Fibroblast of lung (primary cell): ENCODE measurements at places on chromosomes 5 and 9. TPM values are rescaled to one million over a fixed set of nuclear protein-coding genes. Genes with fewer than 3 reads are reported as not detected.
A peak's percentile ranks its signal among the peaks of the same experiment; 100 is the strongest.

- H3K36me3 ChIP-seq: no peaks in the 10 kb centered on the region
- no peaks in the 10 kb centered on the region for H3K27me3 ChIP-seq
- peak; percentile 88 for DNase-seq
Observed at GRCh38 chr5:32814620-32815019, 103.5 kb downstream of the NPR3 start.

DNA sequence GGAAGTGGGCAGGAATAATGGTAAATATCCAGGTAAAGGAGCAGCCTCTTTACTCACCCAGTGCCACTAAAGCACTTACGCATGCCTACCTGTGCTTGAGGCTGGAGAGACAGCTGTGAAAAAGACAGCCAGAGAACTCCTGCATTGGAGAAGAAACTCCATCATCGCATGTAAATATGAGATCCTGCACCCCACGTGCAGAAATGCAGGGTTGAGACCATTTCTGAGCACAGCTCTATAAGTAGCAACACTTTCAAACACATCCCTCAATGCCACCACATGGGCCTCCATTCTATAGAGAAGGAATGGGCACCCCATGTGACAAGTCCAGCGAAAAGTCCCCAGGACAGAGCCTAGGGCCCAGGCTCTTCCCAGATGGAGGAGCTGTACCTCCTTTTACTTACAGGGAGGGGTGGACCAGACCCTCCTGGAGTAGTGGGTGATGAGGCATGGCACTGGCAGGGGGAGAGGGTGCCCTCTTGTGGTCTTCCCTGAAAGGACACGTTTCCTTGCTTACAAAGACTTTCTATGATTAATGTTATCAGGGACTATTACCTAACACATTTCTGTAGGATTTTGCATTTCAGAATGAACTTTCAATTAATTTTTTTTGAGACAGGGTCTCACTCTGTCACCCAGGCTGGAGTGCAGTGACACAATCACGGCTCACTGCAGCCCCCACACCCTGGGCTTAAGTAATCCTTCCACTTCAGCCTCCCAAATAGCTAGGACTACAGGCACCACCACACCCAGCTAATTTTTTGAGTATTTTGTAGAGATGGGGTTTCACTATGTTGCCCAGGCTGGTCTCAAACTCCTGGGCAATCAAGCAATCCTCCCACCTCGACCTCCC is 55.3 kb upstream of the IL17B start:
- H3K36me3 ChIP-seq: peaks cover 14% of the 10 kb centered on the region
- DNase-seq: peak; percentile 76
- H3K27ac ChIP-seq: no peak overlapping the region
- H3K4me1 ChIP-seq: peaks cover 14% of the 10 kb centered on the region

DNA sequence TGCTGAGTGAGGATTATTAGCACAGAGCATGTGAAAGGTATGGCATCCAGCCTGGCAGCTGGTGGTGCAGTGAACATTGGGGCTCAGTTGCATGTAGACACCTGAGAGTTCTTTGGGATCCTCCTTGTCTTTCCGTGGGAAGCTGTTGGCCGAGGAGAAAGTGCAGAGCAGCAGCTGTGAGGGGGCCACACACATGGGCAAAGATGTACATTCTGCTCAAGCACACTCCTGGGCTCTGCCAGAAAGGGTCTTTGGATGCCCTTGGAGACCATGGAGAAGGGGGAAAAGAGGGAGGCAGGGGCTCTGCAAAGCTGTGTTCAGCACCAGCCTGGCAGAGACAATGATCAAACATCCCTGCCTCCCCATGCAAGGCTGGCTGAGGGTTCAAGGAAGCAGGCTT is 138.7 kb upstream of the PITX1 start:
- H3K4me3 ChIP-seq: no peak overlapping the region
- no peaks in the 10 kb centered on the region for H3K36me3 ChIP-seq
- no peak overlapping the region for H3K27ac ChIP-seq

- peaks cover 7% of the 10 kb centered on the region for H3K4me1 ChIP-seq
- H3K4me3 ChIP-seq: peak overlapping the region; percentile 64
- no peak overlapping the region for H3K27ac ChIP-seq
- DNase-seq: peak; percentile 8
Observed at GRCh38 chr9:128819716-128820664, 1.7 kb downstream of the ENDOG start.

- peaks cover 2% of the 10 kb centered on the region for H3K36me3 ChIP-seq
- H3K27me3 ChIP-seq: no peaks in the 10 kb centered on the region
- H3K27ac ChIP-seq: peak overlapping the region; percentile 65
- peak overlapping the region; percentile 62 for H3K4me3 ChIP-seq
Observed at GRCh38 chr5:150487199-150488061, 20.5 kb upstream of the NDST1 start.

GRCh38 chr5:132674671-132675506 is 1.1 kb downstream of the IL4 start:
- peak; percentile 95 for DNase-seq
- peak overlapping the region; percentile 81 for H3K27ac ChIP-seq
- no peak overlapping the region for H3K4me3 ChIP-seq
- peaks cover 21% of the 10 kb centered on the region for H3K4me1 ChIP-seq
- H3K36me3 ChIP-seq: no peaks in the 10 kb centered on the region
- no peaks in the 10 kb centered on the region for H3K27me3 ChIP-seq

GRCh38 chr9:35569206-35569605 is 35.9 kb upstream of the TESK1 start:
- no peak overlapping the region for H3K4me3 ChIP-seq
- DNase-seq: no peak
- no peak overlapping the region for H3K27ac ChIP-seq

DNA sequence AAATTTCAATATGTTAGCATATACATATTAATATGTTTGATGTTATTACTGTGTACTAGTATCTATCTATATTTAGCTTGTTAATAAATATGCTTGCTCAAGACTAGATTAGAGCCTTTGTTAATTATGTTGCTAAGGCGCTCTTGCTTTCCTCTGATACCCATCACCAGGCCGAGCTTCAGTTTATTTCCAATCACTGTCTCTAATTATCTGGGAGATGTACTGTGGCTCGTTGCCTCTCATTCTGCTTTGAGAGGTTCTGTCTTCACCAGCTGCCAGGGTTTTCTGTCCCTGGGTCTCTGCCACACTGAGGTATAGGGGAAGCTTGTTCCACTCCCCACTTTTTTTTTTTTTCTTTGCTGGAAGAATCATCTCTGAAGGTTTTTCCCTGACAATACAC is 21.0 kb upstream of the TAF11L2 start:
- no peaks in the 10 kb centered on the region for H3K27me3 ChIP-seq
- no peaks in the 10 kb centered on the region for H3K36me3 ChIP-seq
- no peak for DNase-seq
- H3K4me1 ChIP-seq: no peaks in the 10 kb centered on the region
- H3K4me3 ChIP-seq: no peak overlapping the region

GRCh38 chr9:105069696-105070095 is 141.7 kb upstream of the ABCA1 start:
- no peak overlapping the region for H3K27ac ChIP-seq
- no peak overlapping the region for H3K4me3 ChIP-seq
- peaks cover 34% of the 10 kb centered on the region for H3K4me1 ChIP-seq
- no peak for DNase-seq
- no peaks in the 10 kb centered on the region for H3K27me3 ChIP-seq
- no peaks in the 10 kb centered on the region for H3K36me3 ChIP-seq

DNA sequence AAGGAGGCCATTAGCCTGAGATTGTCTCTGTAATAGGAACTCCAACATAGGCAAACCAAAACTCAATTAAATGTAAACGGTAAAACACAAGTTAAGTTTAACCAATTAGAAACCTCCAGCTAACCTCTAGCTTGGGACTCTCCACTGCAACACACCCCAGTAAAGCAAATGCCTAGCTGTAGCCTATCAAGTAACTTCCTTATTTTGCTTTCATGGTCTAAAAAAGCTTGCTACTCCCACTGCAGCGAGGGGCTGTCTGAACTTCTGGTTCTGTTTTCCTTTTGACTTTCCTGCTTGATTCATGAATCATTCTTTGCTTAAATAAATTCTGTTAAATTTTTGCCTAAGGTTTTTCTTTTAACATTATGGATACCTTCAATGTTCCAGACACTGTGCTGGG is 24.4 kb upstream of the C5orf46 start:
- H3K27ac ChIP-seq: no peak overlapping the region
- no peaks in the 10 kb centered on the region for H3K4me1 ChIP-seq
- no peak overlapping the region for H3K4me3 ChIP-seq
- DNase-seq: no peak
- H3K27me3 ChIP-seq: no peaks in the 10 kb centered on the region

GRCh38 chr5:95621839-95622629 is 2.1 kb downstream of the GPR150 start:
- no peaks in the 10 kb centered on the region for H3K27me3 ChIP-seq
- H3K4me3 ChIP-seq: no peak overlapping the region
- H3K27ac ChIP-seq: no peak overlapping the region
- DNase-seq: no peak

GRCh38 chr9:133734590-133735414 is 3.4 kb downstream of the SARDH start:
- no peaks in the 10 kb centered on the region for H3K27me3 ChIP-seq
- DNase-seq: no peak
- no peaks in the 10 kb centered on the region for H3K36me3 ChIP-seq
- peaks cover 4% of the 10 kb centered on the region for H3K4me1 ChIP-seq

- H3K4me1 ChIP-seq: peaks cover 10% of the 10 kb centered on the region
- H3K4me3 ChIP-seq: no peak overlapping the region
- H3K27me3 ChIP-seq: no peaks in the 10 kb centered on the region
- no peak overlapping the region for H3K27ac ChIP-seq
- no peak for DNase-seq
Observed at GRCh38 chr5:56088967-56089829, 94.4 kb upstream of the IL6ST start.

DNA sequence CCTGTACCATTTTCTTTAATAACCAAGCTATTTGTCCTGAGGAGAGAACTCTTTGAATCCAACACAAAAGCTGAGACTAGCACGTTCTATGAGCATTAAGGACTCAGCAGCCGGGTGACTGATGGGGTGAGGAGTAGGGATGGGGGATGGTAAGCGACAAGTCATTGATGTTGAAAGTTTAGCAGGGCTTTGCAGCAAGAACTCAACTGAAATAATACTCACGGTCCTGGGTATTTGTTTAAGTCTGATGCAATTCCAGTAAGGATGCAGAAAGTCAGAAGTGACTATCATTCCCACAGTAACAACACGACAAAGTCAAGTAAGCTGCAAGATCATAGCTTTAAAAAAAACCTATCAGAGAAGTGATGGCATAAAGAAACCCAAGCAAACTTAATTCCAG is 131.1 kb downstream of the ACTL7B start:
- no peak overlapping the region for H3K4me3 ChIP-seq
- no peak overlapping the region for H3K27ac ChIP-seq
- H3K4me1 ChIP-seq: no peaks in the 10 kb centered on the region
- no peaks in the 10 kb centered on the region for H3K27me3 ChIP-seq
- no peaks in the 10 kb centered on the region for H3K36me3 ChIP-seq

DNA sequence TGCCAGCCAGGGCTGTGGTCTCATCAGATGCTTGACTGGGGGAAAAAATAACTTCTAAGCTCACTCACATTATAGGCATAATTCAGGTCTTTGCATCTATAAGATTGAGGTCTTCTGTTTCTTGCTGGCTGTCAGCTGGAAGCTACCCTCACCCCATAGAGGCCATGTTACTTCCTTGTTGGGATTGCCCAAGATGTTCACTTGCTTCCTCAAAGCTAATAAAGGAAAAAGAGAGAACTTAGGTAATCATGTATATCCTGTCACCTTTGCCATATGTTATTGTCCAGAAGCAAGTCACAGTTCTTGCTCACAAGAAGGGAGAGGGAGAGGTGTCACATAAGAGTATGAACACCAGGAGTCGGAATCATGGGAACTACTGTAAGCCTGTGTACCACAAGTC is 38.7 kb upstream of the ANKRD34B start:
- H3K36me3 ChIP-seq: no peaks in the 10 kb centered on the region
- no peak for DNase-seq
- H3K27me3 ChIP-seq: no peaks in the 10 kb centered on the region
- H3K4me1 ChIP-seq: no peaks in the 10 kb centered on the region
- H3K27ac ChIP-seq: no peak overlapping the region

DNA sequence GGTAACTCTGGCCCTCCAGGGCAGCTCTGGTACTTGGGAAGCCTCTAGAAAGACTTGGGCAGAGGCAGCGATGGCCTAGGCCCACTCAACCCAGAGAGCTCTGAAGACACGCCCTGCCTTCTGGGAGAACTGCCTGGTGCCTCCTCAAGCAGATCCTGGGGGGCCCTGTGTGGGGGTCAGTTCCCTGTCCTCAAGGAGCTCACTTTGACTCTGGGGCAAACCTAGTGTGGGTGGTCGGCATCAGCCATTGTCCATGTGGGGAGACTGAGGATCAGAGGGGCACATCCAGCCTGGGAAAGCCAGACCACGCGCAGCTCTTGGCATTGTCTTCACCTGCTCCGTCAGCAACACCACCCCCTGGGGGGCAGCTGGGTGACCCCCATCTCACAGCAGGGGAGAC is 28.0 kb downstream of the ABO start:
- H3K4me1 ChIP-seq: no peaks in the 10 kb centered on the region
- no peak overlapping the region for H3K4me3 ChIP-seq
- H3K27ac ChIP-seq: no peak overlapping the region
- H3K27me3 ChIP-seq: no peaks in the 10 kb centered on the region
- no peaks in the 10 kb centered on the region for H3K36me3 ChIP-seq

- peak; percentile 58 for DNase-seq
- no peaks in the 10 kb centered on the region for H3K27me3 ChIP-seq
- no peak overlapping the region for H3K27ac ChIP-seq
- no peak overlapping the region for H3K4me3 ChIP-seq
Observed at GRCh38 chr5:179142434-179143198, 82.4 kb downstream of the ZNF354C start.

DNA sequence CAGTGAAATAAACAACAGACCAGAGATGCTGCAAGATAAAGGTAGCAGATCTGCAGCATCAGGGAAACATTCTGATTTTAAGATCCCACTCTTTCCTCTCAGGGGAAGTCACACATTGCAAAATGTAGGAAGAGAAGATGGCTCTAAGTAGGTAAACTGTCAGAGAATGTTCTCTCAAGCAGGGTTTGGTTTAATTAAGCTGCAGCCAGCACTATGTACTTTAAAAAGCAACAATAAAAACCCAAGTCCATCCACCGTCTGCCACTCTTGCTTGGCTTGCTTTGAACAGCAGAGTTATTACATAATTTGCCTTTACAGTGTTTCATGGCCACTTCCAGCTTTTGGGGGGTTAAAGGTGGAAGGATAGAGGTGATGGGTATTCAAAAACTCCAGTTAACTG is 343.2 kb upstream of the DAP start:
- H3K27me3 ChIP-seq: no peaks in the 10 kb centered on the region
- no peak overlapping the region for H3K4me3 ChIP-seq
- no peak overlapping the region for H3K27ac ChIP-seq
- no peaks in the 10 kb centered on the region for H3K4me1 ChIP-seq

DNA sequence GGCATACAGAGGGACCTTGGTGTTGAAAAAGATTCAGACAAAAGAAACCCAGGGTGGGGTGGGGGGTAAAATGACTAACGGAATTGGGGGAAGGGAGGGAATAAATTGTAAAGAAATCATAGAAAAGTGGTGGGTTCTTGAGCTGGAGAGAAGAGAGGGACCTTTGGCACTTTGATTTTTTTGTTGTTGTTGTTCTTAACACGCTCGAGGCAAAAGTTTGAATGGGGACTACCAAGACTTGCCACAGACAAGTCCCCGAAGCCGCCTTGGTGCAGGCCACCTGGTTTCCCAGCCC is 616 bp downstream of the VCAN start:
- DNase-seq: no peak
- no peaks in the 10 kb centered on the region for H3K27me3 ChIP-seq
- no peaks in the 10 kb centered on the region for H3K36me3 ChIP-seq
- H3K27ac ChIP-seq: peak overlapping the region; percentile 94
- H3K4me1 ChIP-seq: peaks cover 5% of the 10 kb centered on the region

The CSF1R gene
- 0.07 and 0.15 TPM in 2 replicates for polyA plus RNA-seq

The NIPBL gene
- 24.6 and 30.8 TPM in 2 replicates for polyA plus RNA-seq

The BTNL3 gene
- polyA plus RNA-seq: not detected in 2 replicates

The ABCA1 gene
- 11.5 and 22.4 TPM in 2 replicates for polyA plus RNA-seq

The LCP2 gene
- polyA plus RNA-seq: not detected in 2 replicates

The GMCL2 gene
- polyA plus RNA-seq: not detected in 2 replicates

The SPATA31D4 gene
- polyA plus RNA-seq: not detected in 2 replicates

The ADAMTS12 gene
- polyA plus RNA-seq: 35.9 and 44.8 TPM in 2 replicates

The SYNPO gene
- 9.8 and 10.5 TPM in 2 replicates for polyA plus RNA-seq

The TLR4 gene
- 1.0 and 2.2 TPM in 2 replicates for polyA plus RNA-seq

The TAF11L10 gene
- not detected in 2 replicates for polyA plus RNA-seq
